Activated naive CD8-positive, alpha-beta T cell treated with anti-CD3 and anti-CD28 coated beads, Interleukin-2, amount 50 U/mL, for 24 hours (primary cell): ENCODE measurements at places on chromosomes 2 and 18.
A peak's percentile ranks its signal among the peaks of the same experiment; 100 is the strongest.

GRCh38 chr2:165239230-165239629, at the start of gene SCN2A:
Gene SCN2A, plus strand, starts transcription at chr2:165239414. Its CDS starts 56,410 bp downstream, at chr2:165295824.
- H3K27ac ChIP-seq = no peak within 1 kb of the TSS
- no peaks in the 10 kb centered on the region for H3K36me3 ChIP-seq
- H3K27me3 ChIP-seq = no peaks in the 10 kb centered on the region
- no peak within 1 kb of the TSS for H3K4me3 ChIP-seq
- no peaks in the 10 kb centered on the region for H3K4me1 ChIP-seq

- H3K4me3 ChIP-seq = no peak overlapping the region
- DNase-seq = no peak
- no peak overlapping the region for H3K27ac ChIP-seq
- no peaks in the 10 kb centered on the region for H3K36me3 ChIP-seq
- H3K27me3 ChIP-seq = peaks cover 3% of the 10 kb centered on the region
- no peaks in the 10 kb centered on the region for H3K4me1 ChIP-seq
These were observed 29.0 kb downstream of the TNFRSF11A start for GRCh38 chr18:62354151-62354550.

GRCh38 chr2:239259173-239259572, 141.6 kb downstream of the HDAC4 start:
- DNase-seq = no peak
- peaks cover 85% of the 10 kb centered on the region for H3K4me1 ChIP-seq
- H3K27me3 ChIP-seq = peaks cover 2% of the 10 kb centered on the region
- peak overlapping the region; percentile 84 for H3K27ac ChIP-seq
- H3K36me3 ChIP-seq = peaks cover 5% of the 10 kb centered on the region
- peak overlapping the region; percentile 64 for H3K4me3 ChIP-seq

GRCh38 chr2:121944072-121944831, 188.8 kb downstream of the TSN start:
- no peak overlapping the region for H3K4me3 ChIP-seq
- no peak for DNase-seq
- H3K4me1 ChIP-seq = no peaks in the 10 kb centered on the region
- H3K36me3 ChIP-seq = no peaks in the 10 kb centered on the region
- H3K27ac ChIP-seq = no peak overlapping the region

- H3K27me3 ChIP-seq = no peaks in the 10 kb centered on the region
- no peak for DNase-seq
- peaks cover 81% of the 10 kb centered on the region for H3K4me1 ChIP-seq
- no peak overlapping the region for H3K4me3 ChIP-seq
- H3K27ac ChIP-seq = peak overlapping the region; percentile 59
These were observed 31.8 kb downstream of the ARHGAP15 start for GRCh38 chr2:143160732-143161707.

- H3K36me3 ChIP-seq = no peaks in the 10 kb centered on the region
- H3K4me3 ChIP-seq = no peak overlapping the region
- H3K27me3 ChIP-seq = no peaks in the 10 kb centered on the region
- no peak overlapping the region for H3K27ac ChIP-seq
These were observed 137.2 kb downstream of the CNTNAP5 start for GRCh38 chr2:124162256-124162655.

DNA sequence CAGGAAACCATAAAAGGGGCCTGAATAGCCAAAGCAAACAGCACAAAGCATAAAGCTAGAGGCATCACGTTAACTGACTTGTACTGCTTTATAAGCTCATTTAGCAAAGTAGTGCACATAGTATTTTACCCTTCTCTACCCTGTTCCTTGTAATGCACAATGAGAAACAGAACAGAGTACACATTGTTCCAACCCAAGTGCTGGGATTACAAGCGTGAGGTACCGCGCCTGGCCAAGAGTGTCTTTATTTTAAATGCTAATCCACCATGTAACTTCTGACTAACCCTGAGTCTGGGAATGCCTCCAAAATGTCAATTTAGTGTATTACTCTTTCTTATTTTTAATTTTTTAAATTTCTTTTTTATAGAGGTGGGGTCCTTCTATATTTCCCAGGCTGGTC, 46.4 kb upstream of the STON1 start:
- no peak for DNase-seq
- no peak overlapping the region for H3K27ac ChIP-seq
- H3K4me1 ChIP-seq = no peaks in the 10 kb centered on the region
- no peaks in the 10 kb centered on the region for H3K27me3 ChIP-seq
- peaks cover 27% of the 10 kb centered on the region for H3K36me3 ChIP-seq

- H3K4me3 ChIP-seq = no peak overlapping the region
- no peak for DNase-seq
- H3K27me3 ChIP-seq = peaks cover under 1% of the 10 kb centered on the region
- no peak overlapping the region for H3K27ac ChIP-seq
- H3K4me1 ChIP-seq = peaks cover 41% of the 10 kb centered on the region
- no peaks in the 10 kb centered on the region for H3K36me3 ChIP-seq
These were observed 270.3 kb downstream of the NEDD4L start for GRCh38 chr18:58314284-58314683.
